ENCODE measurements at places on chromosomes 5 and 9.

GRCh38 chr5:72815580-72816283, 729 bp upstream of the TNPO1 start:
- DNase-seq, result no peak

DNA sequence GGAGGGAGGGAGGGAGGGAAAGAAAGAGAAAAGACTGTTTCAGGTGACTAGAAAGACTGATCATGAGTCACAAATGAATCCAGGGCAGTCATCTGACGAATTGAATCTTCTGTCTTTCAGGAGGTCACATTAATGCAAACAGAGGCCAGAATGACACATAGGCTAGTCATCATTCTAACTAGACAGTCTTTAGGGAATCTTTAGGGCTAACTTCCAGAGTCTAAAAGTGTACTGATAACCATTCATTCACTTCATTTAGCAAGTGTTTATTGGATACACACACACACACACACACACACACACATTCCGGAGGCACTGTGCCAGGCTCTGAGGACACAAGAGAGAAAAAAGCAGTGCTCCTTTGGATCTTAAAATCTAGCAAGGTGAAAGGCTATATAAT, 156.7 kb downstream of the EBF1 start:
- peak; percentile 89 for DNase-seq

- peak; percentile 11 for DNase-seq
These were observed 1.8 kb downstream of the GZMA start for GRCh38 chr5:55104036-55104772.

GRCh38 chr5:17305017-17305416, 87.6 kb downstream of the BASP1 start:
- DNase-seq, result no peak

DNA sequence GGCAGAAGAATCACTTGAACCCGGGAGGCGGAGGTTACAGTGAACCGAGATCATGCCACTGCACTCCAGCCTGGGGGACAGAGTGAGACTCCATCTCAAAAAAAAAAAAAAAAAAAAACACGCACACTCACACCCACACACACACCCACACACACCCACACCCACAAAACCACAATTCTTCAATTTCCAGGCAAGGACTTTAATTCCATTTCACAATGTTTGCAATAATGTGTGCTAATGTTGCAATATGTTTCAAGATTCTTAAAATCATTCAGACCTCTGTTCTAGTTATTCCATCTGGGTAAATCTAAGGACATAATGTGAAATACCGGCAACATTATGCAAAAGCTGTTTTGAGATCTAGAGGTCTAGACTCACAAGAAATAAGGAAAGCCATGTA, 28.3 kb downstream of the CCDC69 start:
- peak; percentile 30 for DNase-seq

DNA sequence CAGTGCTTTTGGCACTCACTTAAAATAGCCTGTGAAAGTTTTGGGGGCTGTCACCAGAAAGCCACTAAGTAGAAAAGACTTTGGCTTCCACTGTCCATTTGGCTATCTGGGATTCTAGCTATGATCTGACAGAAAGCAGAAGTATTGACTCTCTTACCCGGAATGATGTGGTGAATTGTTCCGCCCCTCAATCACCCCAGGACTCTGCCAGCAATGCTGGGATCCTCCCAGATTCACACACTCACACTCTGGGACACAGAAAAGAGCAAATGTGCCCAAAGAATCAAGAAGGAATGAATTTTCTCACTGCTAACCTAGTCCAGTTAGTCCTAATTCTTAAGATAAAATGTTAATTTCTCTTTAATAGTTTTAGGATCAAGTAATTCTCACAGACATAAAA, 576.9 kb downstream of the BNC2 start:
- DNase-seq, result no peak

DNA sequence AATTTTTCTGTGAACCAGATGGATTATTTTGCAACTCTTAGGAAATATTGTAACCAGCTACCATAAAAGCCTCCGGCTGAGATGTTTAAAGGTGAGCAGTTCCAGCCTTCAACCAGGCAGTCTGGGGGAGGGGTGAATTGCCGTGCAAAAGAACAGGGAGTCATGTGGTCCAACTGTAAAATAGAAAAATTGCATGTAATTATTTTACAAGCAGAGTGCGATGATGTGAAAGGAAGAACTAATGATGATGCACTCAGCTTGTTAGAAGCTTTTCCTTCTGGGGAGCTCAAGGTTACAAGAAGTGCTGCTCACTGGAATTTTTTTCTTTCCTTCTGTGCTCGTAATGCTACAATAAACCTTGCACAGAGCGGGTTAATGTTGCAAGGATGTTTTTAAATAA, 188.7 kb upstream of the ITGA1 start:
- no peak for DNase-seq

GRCh38 chr9:16179566-16179965, 626.7 kb downstream of the CCDC171 start:
- no peak for DNase-seq

- no peak for DNase-seq
These were observed 28.0 kb upstream of the CCNG1 start for GRCh38 chr5:163409384-163409783.
